Right atrium auricular region (tissue), 2 donors: ENCODE measurements at places on chromosomes 2 and 18. TPM values are rescaled to one million over a fixed set of nuclear protein-coding genes. Genes with fewer than 3 reads are reported as not detected.

Gene KIF5C
- 2.2 TPM for total RNA-seq

DNA sequence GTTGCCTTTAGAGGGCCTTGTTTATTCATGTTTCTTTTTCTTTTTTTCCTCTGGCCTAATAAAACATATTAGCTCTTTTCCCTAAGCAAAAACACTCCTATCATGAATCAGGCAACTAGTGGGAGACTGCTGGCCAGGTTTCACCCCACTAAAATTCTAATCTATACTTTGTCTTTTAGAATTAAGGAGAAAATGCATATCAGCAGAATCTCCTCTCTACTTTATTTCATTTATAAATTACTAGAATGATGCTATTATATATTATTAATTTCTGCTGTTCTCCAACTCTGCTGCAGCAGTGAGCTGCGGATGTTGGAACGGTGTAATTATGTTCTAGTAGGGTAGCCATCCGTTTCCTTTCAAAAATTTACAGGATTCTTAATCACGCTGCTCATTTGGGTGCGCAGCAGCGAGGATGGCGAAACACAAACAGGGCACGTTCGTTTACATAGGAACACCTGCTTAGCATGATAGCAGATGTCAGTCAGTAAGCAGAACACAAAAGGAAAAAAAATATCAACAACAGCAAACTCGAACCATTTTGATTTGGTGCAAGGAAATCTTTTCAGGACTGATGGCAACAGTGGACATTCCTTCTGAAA is 30.5 kb downstream of the ZEB2 start:
- H3K27ac ChIP-seq, result no peak overlapping the region
- H3K4me1 ChIP-seq, result no peaks in the 10 kb centered on the region
- peaks cover 10% of the 10 kb centered on the region for H3K36me3 ChIP-seq
- DNase-seq, result no peak
- H3K27me3 ChIP-seq, result no peaks in the 10 kb centered on the region
- no peak overlapping the region for H3K4me3 ChIP-seq

GRCh38 chr2:120227111-120227991 is 4.2 kb upstream of the TMEM185B start:
- H3K36me3 ChIP-seq, result no peaks in the 10 kb centered on the region
- no peak for DNase-seq
- H3K4me3 ChIP-seq, result no peak overlapping the region
- no peaks in the 10 kb centered on the region for H3K27me3 ChIP-seq
- peaks cover 13% of the 10 kb centered on the region for H3K4me1 ChIP-seq

GRCh38 chr18:23812546-23813440 is 123.5 kb downstream of the LAMA3 start:
- DNase-seq, result no peak
- no peak overlapping the region for H3K4me3 ChIP-seq
- H3K27me3 ChIP-seq, result no peaks in the 10 kb centered on the region
- H3K36me3 ChIP-seq, result no peaks in the 10 kb centered on the region
- H3K27ac ChIP-seq, result no peak overlapping the region
- no peaks in the 10 kb centered on the region for H3K4me1 ChIP-seq

- H3K27me3 ChIP-seq, result no peaks in the 10 kb centered on the region
- peak overlapping the region; percentile 54 for H3K27ac ChIP-seq
- peaks cover 6% of the 10 kb centered on the region for H3K36me3 ChIP-seq
- H3K4me3 ChIP-seq, result no peak overlapping the region
- DNase-seq, result no peak
Observed at GRCh38 chr2:169080250-169081069, 11.1 kb downstream of the DHRS9 start.

DNA sequence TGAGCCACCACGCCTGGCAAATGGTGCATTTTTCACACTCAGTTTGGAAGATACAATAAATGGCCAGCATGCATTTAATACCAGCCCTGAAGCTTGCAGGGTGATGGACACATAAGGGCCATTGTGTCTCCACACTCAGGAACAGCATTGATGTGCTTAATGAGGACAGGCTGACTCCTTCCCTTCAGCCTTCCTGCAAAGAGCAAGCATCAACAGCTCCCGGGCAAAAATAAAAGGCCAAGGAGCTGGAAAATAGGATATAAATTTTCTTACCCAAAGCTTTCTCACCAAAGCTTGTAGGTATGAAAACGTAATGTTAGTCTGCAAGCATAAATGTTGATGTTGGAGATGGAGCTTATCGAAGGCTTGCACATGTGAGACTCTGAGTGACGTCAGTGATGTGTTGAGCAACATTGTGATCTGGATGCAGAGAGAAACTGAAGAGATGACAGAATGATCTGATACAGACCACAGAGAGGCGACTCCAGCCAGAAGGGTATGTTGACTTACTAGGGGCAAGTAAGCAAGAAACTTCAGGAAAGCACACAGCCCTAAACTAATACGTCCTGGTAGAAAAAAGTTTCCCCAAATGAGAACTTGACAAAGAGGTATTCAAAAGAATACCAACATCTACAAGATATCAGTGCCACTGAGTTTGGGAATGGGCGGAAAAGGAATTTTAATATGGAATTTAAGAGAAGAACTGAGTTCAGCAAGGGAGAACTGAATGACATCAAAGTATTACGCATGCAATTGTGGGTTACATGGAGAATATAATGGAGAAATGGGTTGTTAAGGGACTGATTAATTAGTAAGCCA is 256.5 kb downstream of the TGIF1 start:
- H3K27me3 ChIP-seq, result no peaks in the 10 kb centered on the region
- H3K4me3 ChIP-seq, result no peak overlapping the region
- peaks cover 12% of the 10 kb centered on the region for H3K4me1 ChIP-seq
- no peak for DNase-seq

DNA sequence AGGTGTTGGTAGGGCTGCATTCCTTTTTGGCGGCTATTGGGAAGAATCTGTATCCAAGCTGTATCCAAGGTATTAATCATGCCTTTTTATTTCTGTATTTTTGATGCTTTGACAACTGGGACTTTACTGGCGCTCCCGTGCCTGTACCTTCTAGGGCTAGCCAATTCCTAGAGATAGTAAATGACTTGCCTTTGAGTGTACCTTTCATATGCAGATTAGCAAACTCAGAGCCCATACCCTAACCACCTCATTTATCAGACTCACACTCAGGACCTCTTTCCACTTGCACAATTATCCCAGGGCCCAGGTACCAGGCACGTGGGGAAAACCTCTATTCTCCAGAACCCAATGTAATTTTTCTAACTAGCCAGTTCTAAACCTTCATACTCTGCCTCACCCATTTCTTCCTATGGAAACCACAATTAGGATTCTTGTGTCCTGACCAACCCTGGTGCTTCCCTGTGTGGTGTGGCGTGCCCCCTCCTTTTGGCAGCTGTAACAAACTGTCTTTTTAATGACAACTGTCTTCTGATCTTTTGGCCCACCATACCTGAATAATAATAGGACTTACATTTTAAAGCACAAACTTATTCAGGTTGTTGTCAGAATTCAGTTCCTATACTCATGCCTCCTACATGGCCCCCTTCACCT is 65.8 kb upstream of the PNPT1 start:
- DNase-seq, result no peak
- no peaks in the 10 kb centered on the region for H3K4me1 ChIP-seq
- H3K36me3 ChIP-seq, result no peaks in the 10 kb centered on the region
- no peak overlapping the region for H3K4me3 ChIP-seq
- H3K27me3 ChIP-seq, result no peaks in the 10 kb centered on the region
- no peak overlapping the region for H3K27ac ChIP-seq

GRCh38 chr2:48527226-48527885 is 2.6 kb upstream of the STON1 start:
- DNase-seq, result no peak
- no peaks in the 10 kb centered on the region for H3K36me3 ChIP-seq
- no peaks in the 10 kb centered on the region for H3K4me1 ChIP-seq
- no peak overlapping the region for H3K27ac ChIP-seq
- H3K4me3 ChIP-seq, result no peak overlapping the region

DNA sequence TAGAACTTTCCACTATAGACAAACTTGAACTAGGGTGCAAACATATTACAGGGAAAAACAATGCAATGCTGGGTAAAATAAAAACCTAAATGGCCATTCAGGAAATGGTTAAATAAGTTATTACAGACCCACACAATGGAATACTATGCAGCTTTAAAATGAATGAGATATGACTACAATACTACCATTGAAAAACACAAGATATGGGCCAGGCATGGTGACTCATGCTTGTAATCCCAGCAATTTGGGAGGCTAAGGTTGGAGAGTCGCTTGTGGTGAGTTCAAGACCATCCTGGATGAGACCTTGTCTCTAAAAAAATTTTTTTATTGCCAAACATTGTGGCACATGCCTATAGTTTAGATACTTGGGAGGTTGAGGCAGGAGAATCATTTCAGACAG is 6.8 kb downstream of the PECR start:
- no peak overlapping the region for H3K4me3 ChIP-seq
- no peak overlapping the region for H3K27ac ChIP-seq
- H3K4me1 ChIP-seq, result no peaks in the 10 kb centered on the region
- H3K27me3 ChIP-seq, result no peaks in the 10 kb centered on the region
- no peak for DNase-seq

GRCh38 chr2:102657770-102658169 is 38.4 kb downstream of the SLC9A2 start:
- no peaks in the 10 kb centered on the region for H3K36me3 ChIP-seq
- no peak overlapping the region for H3K4me3 ChIP-seq
- no peak for DNase-seq
- H3K27ac ChIP-seq, result no peak overlapping the region

Gene RHBDD1
- total RNA-seq, result 16.1 TPM

DNA sequence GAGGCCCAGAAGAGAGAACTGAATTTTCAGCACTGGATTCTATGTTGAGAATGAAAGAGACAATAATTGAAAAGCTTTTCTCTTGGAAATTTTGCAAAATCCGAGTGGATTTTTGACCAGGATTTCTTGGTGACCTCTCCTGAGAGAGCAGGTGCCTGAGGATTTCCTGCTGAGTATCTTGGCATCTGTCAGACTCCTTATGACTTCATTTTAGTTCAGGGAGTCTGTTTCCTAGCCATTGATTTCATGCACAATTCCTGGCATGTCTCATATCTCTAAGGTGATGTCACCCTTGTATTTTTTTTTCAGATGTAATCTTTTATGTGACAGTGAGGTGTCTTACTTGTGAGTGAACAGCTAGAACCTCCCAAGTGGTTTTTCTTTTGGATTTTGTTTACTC is 195.9 kb downstream of the NEDD4L start:
- H3K36me3 ChIP-seq, result no peaks in the 10 kb centered on the region
- no peaks in the 10 kb centered on the region for H3K4me1 ChIP-seq
- no peaks in the 10 kb centered on the region for H3K27me3 ChIP-seq
- DNase-seq, result no peak
- H3K4me3 ChIP-seq, result no peak overlapping the region
